ENCODE measurements at places on chromosomes 3 and 15.

GRCh38 chr3:67484085-67484484 lies 170.3 kb downstream of the SUCLG2 start:
- no peak for DNase-seq

DNA sequence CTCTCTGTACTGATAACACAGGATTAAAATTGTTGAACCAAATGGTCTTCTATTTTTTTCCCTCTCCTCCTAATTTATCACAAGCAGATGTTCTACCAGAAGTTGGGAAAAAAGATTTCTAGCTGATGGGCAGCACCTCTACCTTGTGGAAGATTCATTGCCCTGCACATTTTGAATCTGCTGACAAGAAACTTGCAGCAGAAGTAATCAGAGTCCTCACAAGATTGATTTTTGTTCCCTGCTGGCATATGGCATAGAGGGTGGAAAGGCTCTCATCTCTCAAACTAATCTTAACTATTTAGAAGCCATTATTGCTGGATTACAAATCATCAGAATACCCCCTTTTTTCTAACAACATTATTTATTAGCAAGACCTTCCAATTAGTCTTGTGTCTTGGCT lies 148.9 kb upstream of the MEIS2 start:
- DNase-seq: no peak

DNA sequence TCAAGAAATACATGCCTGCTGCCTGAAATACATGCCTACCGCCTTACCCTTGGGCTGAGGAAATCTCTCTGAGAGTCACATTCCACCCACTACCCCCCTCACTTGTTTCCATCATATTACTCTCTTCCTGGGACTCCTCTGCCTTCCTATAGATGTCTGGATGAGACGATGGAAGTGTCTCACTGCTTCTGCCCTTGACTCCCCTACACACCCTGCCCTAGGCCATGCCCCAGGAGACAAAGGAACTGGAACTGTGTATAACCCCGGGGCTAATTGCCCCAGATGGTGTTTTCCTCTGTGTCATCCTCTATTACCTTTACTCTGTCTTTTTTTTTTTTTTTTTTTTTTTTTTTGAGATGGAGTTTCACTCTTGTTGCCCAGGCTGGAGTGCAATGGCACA lies 102.0 kb downstream of the GTPBP8 start:
- no peak for DNase-seq

GRCh38 chr3:131353986-131354385 lies 27.6 kb upstream of the NUDT16 start:
- DNase-seq: no peak

- no peak for DNase-seq
Measured at GRCh38 chr3:12553921-12554391, 2.9 kb upstream of the MKRN2 start.

DNA sequence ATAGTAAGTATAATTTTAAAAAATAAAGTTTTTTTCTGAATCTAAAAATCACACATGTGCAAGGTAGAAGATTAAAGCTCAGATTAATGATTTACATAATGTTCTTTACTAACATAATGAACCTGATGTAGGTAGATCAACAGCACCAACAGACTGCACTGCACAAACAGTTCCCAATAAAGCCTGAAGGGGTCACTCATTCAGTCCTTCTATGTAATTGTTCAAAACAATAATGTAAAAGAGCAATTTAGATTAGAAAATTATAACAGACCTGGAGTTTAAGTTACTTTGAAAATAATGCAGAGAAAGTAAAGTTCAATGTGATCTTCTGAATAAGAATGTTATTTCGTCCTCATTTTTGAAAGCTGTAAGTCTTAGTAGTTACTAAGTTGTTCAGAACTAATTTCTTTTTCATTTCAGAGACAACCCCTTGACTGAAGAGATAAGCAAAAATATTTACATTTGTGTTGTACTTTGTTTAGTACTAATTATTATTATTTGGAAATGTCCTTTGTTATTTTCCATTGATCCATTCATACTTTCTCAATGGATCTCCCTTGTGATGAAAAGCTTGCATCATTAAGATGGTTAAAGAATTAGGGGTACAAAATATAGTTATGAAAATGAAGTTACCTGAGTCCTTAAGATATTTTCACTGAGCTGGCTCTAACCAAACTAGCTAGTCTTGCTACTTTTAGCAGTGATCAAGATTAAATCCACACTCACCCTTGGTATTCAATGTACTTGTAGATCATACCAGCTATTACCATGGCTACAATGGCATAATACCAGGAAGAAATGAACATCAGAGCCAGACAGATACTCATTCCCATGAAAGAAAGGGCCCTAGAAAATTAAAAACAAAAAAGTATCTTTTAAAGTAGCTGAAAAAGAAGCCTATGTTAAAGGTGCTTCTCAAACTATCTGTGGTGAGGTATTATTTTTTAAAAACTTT lies 16.8 kb downstream of the EMC4 start:
- DNase-seq: peak; percentile 31

DNA sequence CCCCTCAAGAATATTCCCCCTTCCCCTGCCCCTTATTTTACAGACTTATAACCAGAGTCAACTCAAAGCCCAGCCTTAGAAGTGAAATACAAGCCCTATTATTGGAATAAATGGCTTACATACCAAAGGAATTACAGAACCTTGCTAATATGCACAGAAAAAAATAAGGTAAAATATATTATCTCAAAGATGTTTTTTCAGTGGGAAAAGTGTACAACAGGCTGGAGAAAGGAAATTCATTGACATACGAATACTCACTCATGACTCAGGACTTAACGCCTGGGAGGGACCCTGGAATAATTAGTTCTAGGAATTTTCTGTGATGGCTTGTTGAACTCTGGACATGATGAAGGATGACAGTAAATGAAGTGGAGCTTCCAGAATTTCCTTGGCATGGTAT lies 27.0 kb downstream of the ARL14 start:
- no peak for DNase-seq

- no peak for DNase-seq
Measured at GRCh38 chr3:127394031-127394430, 106.2 kb upstream of the PRR20G start.

- DNase-seq: no peak
Measured at GRCh38 chr15:74179101-74179841, 5.8 kb downstream of the ISLR start.

GRCh38 chr3:117079997-117080396 lies 370.4 kb downstream of the TUSC7 start:
- no peak for DNase-seq

GRCh38 chr3:162770551-162770950 lies 1273.9 kb downstream of the OTOL1 start:
- no peak for DNase-seq

DNA sequence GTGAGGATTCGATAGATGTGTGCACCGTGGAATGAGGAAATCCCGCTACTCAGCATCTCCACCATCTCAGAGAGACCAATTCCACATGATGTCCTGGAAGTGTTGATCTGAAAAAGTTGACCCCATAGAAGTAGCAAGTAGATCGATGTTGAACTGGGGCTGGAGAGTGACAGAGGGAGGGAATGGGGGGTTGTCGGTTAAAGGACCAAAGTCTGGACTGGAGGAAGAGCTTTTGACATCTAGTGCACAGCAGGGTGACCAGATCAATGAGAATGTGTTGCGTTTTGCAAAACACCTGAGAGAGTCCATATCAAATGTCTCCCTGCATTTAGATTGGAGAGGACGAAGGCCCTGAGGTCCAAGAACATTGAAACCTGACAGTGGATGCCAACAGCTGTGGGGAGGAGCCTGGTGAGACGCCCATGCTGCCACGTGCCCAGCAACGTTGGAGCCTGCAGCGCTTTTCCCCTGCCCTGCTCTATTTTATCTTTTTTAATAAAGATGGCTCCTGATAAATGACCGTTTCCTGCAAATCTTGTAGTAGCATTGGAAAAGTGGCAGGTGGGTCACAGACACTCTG lies 30.1 kb upstream of the RPL32 start:
- DNase-seq: no peak

DNA sequence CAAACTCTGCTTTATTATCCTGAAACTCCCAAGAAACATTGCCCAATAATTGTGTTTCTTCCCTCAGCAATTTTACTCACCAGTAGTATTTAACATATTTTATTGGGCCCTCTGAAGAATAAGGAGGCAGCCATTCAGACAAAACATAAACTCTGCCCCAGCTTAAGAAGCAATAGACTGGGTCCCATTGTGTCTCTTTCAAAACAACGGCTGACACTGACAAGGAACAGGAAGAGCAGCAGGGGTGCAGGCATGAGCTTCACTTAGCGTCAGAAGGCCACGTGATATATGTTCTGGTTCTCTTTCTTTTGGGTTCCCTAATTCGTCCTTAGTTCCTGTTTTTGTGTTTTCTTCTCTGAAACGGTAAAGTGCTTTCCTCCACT lies 242.3 kb downstream of the FHIT start:
- DNase-seq: no peak

- no peak for DNase-seq
Measured at GRCh38 chr3:168116279-168116678, 20.6 kb upstream of the GOLIM4 start.

DNA sequence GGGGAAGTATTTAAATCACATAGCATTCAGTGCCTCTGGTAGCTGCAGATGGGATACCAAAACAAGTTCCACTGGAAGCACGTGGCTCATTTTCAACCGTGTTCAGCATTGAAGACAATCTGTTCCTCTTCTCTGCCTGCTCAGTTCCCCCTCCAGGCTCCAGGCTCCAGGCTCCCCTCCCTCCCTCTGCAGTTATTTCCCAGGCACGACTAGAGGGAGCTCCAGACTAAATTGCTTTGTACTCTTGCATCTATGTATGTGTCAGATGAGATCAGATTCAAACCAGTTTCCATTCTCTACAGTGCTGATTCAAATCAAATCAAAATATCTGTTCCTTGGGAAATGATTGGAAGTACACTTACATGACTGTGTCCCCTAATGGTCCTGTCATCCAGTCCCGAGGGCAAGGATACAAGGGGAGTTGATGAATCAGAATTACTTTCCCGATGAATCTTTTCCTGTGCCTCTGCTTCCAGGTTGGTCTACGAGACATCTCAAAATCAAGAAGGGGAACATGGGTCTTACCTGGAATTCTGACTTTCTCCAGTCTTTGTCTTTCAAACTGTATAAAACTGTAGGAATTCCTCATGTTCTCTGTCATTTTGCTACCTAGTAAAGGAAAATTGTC lies 600.5 kb downstream of the EDEM1 start:
- no peak for DNase-seq

DNA sequence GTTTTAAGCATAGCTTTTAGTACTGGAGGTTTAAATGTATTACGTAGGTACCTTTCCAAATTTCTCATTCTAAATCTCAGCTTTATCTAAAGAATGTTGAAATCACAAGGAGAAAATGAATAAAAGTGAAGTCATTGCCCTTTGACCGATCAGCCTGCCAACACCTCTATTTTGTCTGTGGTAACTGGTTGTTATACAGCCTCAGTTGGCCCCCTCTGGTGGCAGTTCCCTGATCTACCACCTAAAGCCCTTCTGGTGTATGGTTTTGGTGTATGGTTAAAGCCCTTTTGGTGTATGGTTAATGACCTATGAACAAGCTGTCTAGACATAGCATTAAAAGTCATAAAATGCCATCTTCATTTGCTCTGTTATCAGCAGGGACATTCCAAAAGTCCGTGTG lies 378.2 kb upstream of the AZI2 start:
- DNase-seq: no peak

DNA sequence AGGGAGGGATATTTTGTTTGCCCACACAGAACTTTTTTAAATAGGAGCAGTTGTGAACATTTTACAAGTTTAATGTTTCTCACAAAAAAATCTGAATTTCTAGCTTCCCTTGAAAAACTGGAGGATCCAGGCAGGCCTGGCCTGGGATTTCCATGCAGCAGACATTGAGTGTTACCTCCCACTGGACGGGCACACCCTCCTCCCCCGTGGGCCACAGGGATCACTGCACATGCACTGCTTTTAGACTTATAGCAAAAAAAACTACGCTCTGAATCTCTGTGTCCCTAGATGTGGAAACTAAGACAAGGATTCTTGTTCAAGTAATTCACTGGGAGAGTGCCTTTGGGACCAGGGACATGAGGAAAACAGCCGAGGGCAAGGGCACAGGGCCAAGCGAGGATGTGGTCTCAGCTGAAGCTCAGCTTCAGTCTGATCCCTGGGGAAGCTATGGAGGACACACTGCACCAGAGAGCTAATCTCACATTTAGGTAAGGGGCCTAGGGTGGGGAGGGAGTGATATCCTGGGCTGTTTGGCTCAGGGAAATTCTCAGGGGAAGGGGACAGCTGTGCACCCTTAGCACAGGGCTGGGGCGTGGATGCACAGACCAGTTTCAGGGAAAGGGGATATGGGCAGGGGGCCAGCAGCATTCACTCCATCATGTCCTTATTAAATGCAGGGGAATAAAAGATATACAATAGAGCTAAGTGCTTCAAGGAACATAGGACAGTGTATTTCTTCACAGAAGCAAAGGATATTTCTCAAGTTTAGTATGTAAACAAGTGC lies 46.0 kb downstream of the FSIP1 start:
- DNase-seq: no peak

DNA sequence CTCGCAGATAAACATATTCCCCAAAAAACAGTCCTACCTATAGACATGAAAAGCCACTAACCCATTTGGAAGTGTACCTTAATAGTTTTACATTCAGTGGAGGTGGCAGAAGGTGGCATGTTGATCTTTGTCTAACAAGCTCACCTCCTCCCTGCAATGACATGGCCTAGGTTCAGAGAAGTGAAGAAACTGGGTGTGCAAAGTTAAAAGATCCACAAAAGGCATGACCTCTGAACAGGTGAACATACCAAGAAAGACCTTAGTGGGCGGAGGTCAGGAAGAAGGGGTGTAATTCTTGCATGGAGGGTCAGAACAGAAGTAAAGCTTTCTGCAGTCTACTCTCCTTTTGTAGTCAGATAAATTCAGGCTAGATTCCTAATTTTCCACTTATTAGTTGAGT lies 822 bp downstream of the MRPL3 start:
- DNase-seq: no peak

DNA sequence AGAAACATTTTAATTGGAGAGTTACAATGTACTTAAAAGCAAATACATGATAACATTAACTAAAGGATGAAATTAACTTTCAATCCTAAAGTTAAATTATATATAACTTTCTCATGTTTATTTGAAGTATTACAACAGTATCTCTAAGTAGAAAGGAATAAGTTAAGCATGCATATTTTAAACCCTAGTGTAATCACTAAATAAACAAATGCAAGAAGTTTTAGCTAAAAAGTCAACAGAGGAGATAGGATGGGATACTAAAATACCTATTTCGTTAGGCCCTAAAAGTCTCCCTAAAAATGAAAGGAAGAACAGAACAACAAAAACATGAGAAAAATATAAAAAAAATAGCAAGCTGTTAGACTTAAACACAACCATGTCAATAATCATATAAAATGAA lies 361.3 kb upstream of the THBS1 start:
- DNase-seq: no peak

GRCh38 chr3:50676031-50676705 lies 1.4 kb downstream of the DOCK3 start:
- no peak for DNase-seq

DNA sequence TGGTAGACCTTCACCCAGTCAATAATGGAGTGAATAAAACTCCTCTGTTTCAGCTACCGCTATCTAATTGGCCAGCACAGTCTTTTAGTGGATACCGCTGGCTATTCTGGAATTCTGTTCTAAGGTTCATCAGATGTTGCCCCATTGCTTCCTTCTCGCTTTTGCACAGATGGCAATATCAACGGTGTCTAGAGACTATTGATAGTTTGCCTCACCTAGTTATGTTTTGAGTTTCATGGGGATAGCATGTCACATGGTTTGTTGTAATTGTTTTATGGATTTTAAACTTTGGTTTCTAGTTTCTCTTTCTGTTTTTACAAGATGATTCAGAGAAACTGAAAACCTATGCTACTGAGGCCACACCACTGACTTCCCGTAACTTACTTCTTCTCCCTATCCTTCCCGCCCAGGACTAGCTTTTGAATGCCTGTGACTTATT lies 2.0 kb downstream of the XRN1 start:
- no peak for DNase-seq
